ENCODE measurements at places on chromosomes 5 and 9.

- DNase-seq: no peak
These were observed 79.4 kb upstream of the ADRB2 start for GRCh38 chr5:148746826-148747535.

GRCh38 chr5:125696762-125697161 is 726.4 kb upstream of the GRAMD2B start:
- DNase-seq: no peak

DNA sequence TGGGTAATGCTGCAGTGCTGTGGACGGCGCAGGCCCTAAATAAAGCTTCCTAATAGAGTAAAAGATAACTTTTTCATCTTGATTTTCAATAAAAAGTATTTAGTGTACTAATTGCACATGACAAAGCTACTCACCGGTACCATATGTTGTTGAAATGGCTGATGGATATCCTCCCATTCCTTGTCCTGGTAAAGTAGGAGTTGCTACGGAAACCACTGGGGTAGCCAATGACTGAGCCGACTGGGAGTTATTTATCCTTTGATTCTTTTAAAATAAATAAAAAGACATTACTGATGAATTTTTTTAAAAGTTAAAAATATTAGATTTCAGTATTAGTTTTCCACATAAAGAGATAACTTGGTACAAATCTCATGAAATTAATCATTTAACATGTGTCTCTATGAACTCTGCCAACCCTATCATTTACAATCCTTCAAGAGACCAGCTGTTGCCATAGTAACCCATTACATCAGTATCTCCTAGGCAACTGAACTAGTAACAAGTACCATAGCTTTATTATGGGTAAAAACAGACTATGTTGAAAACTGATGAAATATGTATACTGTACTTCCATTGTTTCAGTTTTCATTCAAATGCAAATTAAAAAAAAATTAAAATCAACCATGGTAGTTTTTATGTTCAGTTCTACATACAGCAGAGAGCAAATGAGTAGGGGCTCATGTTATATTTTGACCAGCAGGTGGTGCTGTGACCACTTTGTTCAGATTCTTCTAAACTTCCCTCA is 153.7 kb downstream of the MEF2C start:
- DNase-seq: no peak

DNA sequence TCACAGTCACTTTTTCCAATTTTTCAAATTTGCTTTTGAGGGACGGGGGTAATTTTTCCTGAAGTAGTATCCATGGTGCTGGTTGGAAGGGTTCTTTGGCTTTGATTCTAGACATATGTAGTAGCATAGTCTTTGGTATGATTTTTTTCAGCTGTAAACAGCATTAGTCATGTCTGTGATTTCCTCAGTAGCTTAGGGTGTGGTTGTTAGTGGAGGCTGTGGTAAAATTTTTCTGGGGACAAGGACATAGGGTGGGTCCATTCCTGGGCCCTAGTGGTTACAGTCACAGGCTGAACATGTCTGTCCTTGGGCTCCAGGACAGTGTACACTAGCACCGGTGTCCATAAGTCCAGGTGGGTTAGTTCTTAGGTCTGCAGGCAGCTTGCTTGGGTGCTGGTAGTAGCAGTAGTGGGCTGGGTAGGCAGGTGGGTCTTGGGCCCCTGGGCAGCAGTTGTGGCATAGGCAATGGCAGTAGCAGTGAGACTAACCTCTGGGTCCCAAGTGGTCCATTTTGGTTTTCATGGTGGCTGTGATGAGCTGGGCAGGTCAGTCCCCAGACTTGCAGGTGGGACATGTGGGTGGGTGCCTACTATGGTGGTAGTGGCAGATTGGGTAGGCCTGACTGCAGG is 100.0 kb upstream of the CXCL14 start:
- no peak for DNase-seq

- no peak for DNase-seq
These were observed 176.7 kb downstream of the PRDM9 start for GRCh38 chr5:23684103-23684502.

Measured in activated CD4-positive, CD25-positive, alpha-beta regulatory T cell (primary cell).